Activated CD8-positive, alpha-beta memory T cell treated with anti-CD3 and anti-CD28 coated beads for 1 hour (primary cell): ENCODE measurements at places on chromosomes 2 and 18.

DNA sequence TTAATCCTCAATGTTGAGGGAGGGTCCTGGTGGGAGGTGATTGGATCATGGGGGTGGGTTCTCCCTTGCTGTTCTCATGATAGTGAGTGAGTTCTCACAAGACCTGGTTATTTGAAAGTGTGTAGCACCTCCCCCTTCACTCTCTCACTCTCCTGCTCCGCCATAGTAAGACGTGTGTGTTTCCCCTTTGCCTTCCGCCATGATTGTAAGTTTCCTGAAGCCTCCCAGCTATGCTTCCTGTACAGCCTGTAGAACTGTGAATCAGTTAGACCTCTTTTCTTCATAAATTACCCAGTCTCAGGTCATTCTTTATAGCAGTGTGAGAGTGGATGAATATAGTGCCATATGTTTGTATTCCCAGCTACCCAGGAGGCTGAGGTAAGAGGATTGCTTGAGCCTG, 9.6 kb downstream of the IL1B start:
- no peak for DNase-seq

- no peak for DNase-seq
Observed at GRCh38 chr2:101736233-101736632, 38.7 kb downstream of the MAP4K4 start.

- DNase-seq = no peak
Observed at GRCh38 chr2:71154798-71155197, 24.4 kb downstream of the MPHOSPH10 start.

- DNase-seq = no peak
Observed at GRCh38 chr18:63421514-63421913, 762 bp downstream of the VPS4B start.

DNA sequence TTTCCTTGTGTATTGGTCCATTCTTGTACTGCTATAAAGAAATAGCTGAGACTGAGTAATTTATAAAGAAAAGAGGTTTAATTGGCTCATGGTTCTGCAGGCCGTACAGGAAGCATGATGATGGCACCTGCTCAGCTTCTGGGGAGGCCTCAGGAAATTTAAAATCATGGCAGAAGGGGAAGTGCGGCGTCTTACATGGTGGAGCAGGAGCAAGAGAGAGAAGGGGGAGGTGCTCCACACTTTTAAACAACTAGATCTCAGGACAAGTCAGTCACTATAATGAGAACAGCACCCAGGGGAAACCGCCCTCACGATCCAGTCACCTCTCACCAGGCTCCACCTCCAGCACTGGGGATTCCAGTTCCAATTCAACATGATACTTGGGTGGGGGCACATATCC, 54.3 kb downstream of the MSH2 start:
- no peak for DNase-seq

DNA sequence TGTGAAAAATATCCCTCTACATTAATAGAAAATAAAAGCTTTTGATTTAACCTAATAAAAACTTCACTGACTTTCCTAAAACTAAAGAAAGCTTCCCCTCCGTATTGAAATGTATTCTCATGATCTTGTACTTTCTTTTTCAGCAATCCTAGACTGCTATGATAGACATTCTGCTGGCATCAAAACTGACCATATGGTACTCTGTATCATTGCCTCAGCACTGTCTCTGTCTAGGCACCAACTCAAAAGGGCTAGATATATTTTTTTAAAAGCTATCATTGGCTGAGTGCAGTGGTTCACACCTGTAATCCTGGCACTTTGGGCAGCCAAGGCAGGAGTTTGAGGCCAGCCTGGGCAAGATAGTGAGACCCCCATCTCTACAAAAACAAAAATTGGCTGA, 32.9 kb downstream of the CDKL4 start:
- DNase-seq = no peak

GRCh38 chr2:167509586-167509985, 621.3 kb downstream of the XIRP2 start:
- DNase-seq = no peak

GRCh38 chr2:201402651-201403562, 45.8 kb upstream of the FLACC1 start:
- no peak for DNase-seq

DNA sequence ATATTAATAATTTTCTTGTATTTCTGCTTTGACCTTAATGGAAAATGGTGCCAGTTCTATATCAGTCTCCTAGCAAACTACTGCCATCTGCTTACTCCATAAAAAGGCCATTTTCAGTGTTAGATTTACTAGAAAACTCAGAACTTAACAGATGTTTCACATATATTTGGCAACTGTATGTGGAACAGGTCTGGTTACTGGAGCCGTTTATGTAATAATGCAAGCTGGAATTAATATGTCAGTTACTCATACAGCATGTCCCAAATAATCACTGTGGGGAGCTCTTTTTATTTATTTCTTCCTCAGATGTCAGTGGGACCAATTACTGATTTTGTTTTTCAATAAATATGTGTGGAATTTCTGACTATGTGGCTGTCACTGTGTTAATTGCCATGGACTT, 1247.6 kb downstream of the CNTNAP5 start:
- DNase-seq = no peak

DNA sequence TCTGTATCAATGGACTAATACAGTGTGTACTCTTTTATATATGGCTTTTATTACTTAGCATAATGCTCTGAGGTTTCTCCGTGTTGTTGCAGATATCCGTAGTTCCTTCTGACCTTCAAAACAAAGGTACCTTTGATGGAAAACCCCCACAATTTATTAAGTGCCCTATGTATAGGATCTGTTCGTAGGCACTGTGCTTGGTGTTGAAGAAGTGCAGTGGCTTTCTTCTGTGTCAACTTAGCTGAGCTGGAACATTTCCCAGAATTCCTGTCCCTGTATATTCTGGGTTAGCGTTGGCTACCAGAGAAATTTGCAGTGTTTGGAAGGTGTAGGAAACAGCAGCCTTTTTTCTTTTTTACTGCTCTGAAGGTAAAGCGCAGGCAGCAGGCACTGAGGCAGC, 56.3 kb upstream of the MSH2 start:
- DNase-seq = no peak

- DNase-seq = no peak
Observed at GRCh38 chr18:62186499-62186773, 420 bp downstream of the PIGN start.

- no peak for DNase-seq
Observed at GRCh38 chr2:226759768-226760167, 39.9 kb downstream of the IRS1 start.

DNA sequence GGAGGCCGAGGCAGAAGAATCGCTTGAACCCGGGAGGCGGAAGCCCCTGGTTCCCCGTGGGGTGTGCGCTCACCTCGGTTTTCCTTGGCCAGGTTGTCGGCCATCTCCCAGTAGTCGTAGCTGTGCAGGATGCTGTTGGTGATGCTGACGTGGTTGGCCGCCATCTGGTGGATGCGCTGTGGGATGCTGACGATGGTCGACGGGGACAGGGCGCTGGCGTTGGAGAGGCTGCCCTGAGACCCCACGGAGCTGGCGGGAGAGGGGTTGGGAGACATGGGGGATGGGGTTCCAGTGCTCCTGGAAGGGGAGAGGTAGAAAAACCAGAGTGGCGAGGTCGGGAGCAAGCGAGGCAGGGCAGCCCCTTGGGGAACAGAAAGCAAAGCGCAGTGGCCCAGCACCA, 64.4 kb upstream of the REV1 start:
- DNase-seq = no peak

DNA sequence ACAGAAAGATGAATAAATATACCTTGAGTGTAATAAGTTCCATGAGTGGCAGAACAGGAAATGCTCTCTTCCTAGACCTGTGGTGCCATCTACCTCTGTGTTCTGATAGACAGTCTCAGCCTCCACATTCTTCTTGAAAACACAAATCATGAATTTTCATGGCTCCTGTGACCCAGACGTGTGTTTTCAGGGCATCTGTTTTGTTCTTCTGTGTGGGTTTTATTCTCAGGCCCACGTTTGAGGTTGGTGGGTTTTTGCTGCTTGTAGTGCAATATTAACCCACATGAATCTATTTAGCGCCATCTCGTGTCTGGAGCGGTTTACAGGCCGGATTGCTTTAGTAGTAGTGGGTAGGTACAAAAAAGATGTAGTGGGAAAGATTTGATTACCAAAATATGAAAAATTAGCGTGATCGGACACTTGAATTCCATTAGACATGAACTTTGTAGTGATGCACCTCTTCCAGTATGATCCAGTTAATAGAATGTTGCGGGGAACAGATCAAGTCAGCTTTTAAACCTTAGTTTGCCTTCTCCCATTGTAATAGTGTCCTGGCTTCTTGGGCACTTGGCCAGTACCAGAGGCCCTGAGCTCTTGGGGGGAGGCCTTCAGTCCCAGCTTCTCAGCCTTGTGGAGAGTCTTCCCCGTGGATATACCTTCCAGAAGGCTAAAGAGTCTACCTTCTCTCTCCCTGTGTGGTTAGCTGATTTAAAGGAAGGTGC, 256.5 kb downstream of the TPGS2 start:
- no peak for DNase-seq

GRCh38 chr2:237413777-237414661, at the start of gene COL6A3:
COL6A3 (minus strand) TSS chr2:237414164; CDS start chr2:237396817, 17,347 bp downstream.
- no peak for DNase-seq

- DNase-seq = no peak
Observed at GRCh38 chr18:58168221-58168620, 124.2 kb downstream of the NEDD4L start.

- DNase-seq = no peak
Observed at GRCh38 chr18:24949908-24950307, 402.1 kb downstream of the ZNF521 start.

GRCh38 chr2:213627835-213628460, 343.7 kb downstream of the SPAG16 start:
- DNase-seq = no peak

DNA sequence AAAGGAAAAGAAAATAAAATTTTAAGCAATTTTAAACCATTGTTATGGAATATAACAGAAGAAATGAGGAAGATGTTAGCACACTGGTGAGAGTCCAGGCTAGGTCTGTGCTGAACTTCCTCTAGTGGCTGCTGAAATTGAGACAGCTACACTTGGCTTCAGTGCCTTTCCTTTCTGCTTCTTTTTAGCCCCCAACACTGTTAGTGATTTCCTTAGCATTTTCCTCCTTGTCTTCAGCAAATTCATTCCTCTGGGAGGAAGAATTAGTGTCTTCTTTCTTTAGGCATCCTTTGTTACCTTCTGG, 47.6 kb downstream of the ITGAV start:
- no peak for DNase-seq

DNA sequence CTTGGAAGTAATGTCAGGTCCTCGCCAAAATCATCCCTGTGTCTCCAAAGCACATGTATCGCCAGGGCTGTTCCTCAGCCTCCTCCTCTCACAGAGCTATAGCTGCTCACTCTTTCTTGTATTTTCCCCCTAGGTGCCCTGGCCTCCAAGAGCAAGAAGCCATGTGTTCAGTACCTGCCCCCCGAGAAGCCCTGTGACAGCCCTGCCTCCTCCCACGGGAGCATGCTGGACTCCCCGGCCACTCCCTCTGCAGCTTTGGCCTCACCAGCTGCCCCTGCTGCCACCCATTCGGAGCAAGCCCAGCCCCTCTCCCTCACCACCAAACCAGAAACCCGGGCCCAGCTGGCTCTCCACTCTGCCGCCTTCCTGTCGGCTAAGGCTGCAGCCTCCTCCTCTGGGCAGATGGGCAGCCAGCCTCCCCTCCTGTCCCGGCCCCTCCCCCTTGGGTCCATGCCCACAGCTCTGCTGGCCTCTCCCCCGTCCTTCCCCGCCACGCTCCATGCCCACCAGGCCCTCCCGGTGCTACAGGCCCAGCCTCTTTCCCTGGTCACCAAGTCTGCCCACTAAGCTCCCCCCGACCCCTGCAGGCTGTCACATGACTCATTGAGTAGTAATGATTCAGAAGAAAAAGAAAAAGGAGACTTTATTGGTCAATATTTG, 18.8 kb downstream of the TGOLN2 start:
- DNase-seq = no peak

- DNase-seq = no peak
Observed at GRCh38 chr18:77084688-77085035, 47.9 kb downstream of the MBP start.

DNA sequence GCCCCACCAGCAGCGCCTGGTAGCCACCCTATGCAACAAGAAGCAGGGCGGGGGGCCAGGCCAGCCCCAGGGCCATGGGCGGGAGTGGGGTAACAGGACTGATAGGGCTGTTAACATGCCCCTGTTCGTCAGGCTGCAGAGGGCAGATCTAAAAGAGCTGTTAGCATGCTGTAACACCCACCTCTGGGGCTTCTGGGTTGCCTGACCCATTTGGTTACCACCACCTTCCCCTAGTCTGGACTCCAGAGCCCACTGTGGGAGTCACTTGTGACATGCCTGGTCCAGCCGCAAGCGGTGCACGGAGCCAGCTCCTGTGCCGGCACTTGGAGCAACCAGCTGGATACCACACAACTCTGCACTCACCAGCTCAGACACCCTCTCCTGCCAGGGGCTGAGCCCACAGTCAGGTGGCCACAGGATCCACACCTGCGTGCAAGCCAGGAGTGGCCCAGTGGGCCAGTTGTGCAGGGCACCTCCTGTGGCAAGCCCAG, 2.1 kb downstream of the METTL8 start:
- DNase-seq = no peak

DNA sequence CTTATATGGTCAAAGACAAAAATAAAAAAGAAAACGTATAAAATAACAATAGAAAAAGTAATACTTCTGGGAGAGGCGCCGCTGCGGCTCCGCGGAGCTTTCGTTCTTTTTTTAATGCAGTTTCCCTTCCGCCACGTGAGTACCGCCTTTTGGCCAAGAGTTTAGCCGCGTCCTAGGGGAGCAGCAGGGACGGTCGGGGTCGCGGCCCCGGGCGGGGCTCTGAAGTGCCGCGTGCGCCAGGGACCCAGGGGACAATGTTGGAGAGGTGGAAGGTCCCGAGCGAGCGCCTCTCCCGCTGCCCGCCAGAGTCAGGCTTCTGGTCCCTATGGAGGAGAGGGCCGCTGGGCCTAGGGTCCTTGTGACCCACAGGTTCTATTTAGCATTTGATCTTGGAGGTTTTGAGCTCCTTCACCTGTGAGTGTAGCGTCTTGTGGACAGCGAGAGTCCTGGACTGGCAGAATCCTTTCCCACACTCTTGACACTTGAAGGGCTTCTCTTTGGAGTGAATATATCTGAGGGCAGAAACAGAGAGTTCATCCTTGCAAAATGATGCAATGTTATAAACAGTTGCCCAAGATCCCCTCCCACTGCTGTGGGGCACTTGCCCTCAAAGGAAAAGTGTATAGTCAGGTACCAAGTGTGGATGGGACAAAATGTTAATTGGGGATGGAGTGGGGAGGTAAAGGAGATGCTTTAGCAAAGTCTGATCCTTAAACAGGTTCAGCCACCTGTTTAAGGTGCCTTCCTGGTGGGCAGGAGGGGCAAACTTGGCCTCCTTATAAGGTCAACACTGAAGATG, 6.3 kb downstream of the OSR1 start:
- DNase-seq = no peak

DNA sequence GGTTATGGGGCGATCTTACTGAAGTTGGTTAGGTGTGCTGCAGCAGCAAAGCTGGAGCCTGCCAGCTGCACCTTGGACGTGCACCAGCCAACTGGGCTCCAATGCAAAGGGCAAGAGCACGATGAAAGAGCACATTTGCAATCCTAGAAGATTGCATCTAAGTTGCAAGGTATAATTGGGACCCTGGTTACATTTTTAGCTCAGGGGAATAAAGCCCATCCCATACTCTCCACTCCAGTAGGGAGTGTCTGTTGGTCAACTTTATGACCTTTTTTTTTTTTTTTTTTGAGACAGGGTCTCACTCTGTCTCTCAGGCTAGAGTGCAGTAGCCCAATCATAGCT, 22.2 kb upstream of the GPR55 start:
- no peak for DNase-seq
